CD4-positive, alpha-beta T cell treated with Interleukin-21 for 1 hour (primary cell): ENCODE measurements at places on chromosomes 16 and 17.

DNA sequence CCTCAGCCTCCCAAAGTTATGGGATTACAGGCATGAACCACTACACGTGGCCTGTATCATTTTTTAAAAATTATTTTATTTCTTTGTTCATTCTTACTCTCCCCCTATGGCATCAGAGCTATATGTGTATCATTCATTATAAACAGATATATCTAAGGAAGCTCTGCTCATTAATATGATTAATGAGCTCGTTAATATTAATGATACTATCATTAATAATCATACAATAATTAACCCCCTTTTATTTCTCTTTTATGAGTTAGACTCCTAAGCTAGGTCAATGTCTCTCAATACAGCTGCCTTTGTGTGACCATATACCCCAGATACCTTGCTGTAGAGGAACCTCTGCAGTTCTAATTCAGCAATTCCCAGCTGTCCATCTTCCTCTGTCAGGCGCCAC lies 4.5 kb upstream of the RSKR start:
- DNase-seq, result no peak

- no peak for DNase-seq
Observed at GRCh38 chr16:80664226-80664625, 123.4 kb downstream of the DYNLRB2 start.

DNA sequence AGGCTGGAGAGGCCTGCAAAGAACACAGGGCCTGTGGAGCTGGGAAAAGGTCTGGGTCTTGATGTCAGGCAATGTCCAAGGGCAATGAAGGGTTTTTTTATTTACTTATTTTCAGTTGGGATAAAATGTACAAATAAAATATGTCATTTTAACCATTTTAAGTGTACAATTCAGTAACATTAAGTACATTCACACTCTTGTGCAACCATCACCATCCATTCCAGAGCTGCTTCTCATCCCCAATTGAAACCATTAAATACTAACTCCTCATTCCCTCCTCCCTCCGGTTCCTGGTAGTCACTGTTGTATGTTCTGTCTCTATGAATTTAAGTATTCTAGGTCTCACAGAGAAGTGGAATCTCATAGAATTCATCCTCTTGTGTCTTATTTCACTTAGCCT lies 444.7 kb downstream of the HS3ST3B1 start:
- no peak for DNase-seq

DNA sequence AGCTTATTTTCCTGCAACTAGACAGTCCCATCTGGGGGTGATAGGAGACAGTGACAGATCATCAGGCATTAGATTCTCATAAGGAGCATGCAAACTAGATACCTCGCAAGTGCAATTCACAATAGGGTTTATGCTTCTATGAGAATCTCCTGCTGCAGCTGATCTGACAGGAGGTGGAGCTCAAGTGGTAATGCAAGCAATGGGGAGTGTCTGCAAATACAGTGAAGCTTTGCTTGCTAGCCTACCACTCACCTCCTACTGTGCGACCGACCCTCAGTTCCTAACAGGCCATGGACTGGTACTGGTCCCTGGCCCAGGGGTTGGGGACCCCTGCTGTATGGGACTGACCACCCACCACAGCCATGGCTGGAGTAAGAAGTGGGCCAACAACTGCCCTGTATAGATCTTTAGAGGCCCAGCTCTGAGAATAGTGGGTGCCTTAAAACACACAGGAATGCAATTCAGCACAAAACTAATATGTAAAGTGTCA lies 26.0 kb upstream of the IRX3 start:
- DNase-seq, result no peak

GRCh38 chr16:74034862-74035261 lies 261.8 kb upstream of the PSMD7 start:
- no peak for DNase-seq
